ENCODE measurements at places on chromosomes 5 and 9.

DNA sequence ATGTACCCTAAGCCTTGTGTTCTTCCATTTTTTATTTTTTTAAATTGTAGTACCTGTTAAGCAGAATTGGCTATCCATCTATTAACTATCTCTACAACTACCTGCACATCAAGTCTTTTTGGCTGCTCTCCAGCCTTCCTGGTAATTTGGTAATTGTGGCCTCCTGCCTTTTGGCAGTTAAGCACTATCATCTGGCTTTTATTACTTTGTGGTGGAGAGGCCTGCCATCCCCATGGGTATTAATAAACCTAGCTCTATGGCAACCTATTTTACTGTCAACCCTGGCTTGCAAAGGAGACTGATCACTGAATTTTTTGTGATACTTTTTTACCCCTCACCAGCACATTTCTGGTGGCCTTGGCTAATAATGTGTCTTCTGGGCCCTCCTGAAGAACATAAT, 20.5 kb downstream of the SELENOP start:
- DNase-seq = no peak

GRCh38 chr5:24167806-24168205, 477.0 kb downstream of the CDH10 start:
- DNase-seq = no peak

GRCh38 chr5:179362355-179362754, 17.1 kb upstream of the ADAMTS2 start:
- no peak for DNase-seq

DNA sequence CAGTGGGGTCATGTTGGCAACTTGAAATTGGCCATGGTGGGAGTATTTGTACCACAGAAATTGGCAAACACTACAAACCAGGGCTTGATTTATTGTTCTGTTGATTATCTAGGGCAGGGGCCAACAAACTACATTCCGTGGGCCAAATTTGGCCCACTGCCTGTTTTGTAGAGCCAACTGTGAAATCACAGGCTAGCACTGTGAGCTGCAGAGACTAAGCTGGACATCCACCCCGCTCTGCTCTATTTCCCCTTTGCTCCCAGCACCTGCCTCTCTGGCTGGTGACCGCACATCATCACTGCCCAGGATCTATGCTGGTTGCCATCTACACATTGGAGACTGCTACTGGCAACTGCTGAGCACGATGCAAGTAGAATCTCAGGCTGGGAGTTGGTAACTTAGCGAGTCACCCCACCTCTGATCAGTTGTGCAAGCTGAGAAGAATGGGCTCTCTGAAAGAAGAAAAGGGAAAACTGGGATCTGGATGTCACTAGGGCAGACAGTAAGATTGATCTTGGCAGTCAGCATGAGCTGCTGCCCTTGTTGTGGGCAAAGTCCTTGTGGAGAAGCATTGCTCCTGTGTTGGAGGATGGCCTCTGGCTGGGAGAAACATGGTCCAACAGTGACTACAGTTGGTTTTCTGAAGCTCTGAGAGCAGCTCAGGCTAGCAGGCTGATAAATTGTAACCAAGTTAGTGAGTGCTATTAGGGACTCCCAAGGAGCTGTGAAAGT, 144.7 kb upstream of the RAD23B start:
- DNase-seq = peak; percentile 20

DNA sequence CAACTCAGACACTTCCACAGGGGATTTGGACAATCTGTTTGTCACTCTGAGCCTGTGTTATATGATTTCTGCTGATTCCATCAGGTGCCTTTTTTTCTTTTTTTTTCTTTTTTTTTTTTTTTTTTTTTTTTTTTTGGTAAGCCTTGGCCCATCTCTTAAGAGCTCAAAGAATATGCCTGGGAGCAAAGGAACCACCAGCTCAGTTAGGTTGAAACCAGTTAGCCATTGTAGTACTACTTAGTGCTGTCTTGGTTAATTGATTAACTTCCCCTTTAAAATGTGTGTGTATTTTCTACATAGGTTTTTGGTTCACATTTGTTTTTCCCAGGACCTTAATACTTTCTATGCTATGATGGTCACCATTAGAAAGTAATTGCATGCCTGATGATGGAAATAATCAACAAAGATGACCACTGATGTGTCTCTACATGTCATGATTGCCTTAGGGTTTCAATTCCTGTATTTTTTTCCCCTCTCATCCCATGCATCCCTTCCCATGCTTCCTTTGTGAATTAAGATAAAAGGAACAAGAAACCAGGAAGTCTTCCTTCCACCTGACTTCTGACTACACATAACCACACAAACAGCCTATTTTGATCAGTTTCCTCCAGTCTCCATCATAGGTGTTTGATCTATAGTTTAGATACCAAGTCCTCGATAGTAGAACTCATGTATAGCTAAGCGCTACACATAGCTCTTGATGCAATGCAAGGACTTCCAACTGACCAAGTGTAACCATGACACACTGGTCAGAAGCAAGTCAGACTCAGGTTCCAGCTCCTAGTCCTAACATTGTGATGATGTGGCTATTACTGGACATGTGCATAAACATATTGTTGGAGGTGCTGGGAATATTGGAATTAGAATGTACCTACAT, 306.1 kb downstream of the EFNA5 start:
- DNase-seq = no peak

GRCh38 chr9:114853071-114853855, 47.4 kb upstream of the TNFSF15 start:
- no peak for DNase-seq

DNA sequence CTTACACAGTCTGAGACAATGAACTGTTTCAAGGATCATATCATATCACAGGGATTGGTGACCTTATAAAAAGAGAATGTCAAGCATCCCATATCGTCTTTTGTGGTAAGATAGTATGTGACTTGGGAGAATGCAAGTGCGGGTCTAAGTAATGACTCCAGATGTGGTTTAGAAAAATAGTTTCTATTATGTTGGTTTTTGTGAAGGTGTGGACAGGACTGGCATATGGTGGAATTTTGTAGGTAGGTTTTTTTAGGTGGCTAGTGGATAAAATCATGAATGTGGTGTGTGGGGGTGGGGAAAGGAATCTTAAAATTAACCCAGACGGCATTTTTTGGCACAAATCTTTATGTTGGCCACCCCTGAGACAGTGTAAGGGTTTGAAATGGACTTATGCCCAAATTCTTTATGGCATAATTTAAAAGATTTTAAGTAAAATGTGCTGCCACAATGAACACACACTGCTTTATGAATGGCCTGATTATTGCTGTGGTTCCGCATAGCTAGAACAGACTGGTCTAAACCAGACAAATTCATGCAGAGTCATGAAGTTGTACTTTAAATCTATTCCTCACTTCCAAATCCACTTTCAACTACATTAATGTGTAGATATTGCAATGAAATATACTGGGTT, 204.8 kb upstream of the HAPLN1 start:
- DNase-seq = no peak

- DNase-seq = no peak
Measured at GRCh38 chr9:16611983-16612382, 258.5 kb downstream of the BNC2 start.

DNA sequence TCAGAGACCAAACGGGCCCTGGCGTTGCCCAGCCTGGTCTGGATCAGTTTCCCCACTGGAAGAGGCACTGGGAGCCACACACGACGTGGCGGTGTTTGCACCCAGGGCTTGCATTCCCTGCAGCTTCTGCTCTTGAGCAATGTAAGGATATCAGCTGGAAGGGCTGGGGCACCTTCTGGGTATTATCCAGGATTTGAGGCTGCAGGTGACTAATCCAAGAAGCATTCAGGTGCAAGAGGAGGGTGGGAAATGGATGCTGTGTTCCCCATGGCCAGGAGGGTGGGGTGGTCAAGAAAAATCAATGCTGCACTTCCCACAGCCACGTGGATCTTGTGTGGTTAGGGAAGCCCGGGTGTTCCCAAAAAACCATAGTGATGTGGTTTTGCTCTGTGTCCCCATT, 430.9 kb downstream of the IRX2 start:
- DNase-seq = no peak

GRCh38 chr9:73680831-73681230, 529.2 kb downstream of the ANXA1 start:
- DNase-seq = no peak

DNA sequence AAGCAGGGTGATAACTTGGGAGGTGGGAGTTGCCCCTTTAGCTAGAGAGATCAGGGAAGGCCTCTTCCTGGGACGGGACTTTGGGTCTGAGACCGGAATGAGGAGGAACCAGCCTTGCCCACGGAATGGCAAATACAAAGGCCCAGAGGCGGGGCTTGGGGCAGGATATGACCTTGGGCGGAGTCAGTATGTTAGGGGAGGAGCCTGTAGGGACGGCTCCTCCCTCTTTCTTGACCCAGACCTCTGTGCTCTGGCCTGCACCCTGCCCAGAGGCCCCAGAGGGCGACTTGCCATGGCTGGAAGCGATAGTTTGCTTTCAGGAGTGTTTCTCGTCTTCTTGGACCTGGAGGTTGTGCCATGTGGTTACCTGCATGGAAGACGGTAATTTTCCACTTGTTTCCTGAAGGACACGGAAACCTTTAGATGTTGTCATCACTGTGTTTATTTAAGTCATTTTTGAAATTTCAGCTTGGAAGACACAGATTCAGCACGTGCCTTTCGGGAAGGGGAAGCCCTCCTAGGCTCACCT, 85.6 kb downstream of the DAB2IP start:
- DNase-seq = no peak

DNA sequence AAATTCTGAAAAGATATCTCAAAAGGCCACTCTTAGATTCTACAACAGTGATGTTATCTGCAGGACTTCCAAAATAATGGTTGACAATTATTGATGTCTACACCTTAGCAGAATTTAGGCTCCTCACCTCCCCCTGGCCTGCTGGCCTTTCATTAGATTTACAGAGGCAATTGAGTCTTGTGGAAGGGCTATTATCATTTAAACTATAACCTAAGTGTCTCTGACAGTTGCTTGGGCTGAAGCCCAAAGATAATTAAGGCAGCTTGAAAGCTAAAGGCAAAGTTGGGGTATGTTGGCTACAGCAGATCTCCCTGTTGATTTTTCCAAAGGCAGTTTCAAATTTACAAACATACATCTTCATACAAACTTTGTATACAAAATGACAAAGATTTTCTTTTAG, 912.3 kb downstream of the TAF11L14 start:
- no peak for DNase-seq

DNA sequence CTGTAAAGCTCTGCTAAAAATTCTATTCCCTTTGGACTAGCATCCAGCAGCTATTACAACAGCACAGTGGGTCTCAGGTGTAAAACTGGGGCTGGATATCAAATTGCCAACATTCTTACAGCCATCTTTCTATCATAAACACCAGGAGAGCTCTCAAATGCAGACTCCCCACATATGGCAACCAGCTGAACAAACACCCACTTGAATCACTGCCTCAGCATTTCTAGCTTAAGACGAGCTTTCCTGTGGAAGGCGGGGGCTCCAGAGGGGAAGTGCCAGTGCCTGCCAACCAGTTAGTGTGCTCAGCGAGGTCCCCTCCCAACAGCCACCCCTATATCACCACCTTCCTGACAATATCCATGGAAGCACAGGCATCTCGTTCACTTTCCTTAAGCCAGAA, 62.2 kb downstream of the IPPK start:
- peak; percentile 36 for DNase-seq

DNA sequence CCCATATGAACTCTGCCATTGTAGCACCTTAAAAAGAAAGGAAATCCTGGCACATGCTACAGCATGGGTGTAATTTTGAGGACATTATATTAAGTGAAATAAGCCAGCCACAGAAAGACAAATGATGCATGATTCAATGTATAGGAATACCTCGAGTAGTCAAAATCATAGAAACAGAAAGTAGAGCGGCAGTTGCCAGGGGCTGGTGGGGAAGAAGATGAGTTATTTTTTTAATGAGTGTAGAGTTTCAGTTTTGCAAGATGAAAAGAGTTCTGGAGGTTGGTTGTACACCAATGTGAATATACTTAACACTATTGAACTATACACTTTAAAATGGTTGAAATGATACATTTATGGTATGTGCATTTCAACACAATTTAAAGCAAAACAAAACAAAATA, 133.0 kb downstream of the ZDHHC21 start:
- no peak for DNase-seq

DNA sequence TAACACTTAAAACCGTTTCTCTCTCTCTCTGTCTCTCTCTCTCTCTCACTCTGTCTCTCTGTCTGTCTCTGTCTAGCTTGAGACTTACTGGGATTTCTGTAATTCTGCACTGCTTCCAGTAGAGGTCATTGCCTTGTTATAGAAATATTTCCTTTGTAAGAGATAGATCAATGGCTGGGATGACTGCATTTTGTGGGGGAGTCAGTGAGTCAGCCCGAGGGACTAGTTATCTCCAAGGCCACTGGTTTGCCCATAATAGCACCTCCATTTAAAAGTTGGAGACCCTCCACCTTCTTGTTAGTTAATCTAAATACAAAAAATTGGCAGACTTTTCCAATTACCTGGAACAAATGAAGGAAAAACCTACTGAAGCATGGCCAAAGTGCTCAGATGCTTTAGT, 547.2 kb downstream of the LRRC70 start:
- peak; percentile 48 for DNase-seq

DNA sequence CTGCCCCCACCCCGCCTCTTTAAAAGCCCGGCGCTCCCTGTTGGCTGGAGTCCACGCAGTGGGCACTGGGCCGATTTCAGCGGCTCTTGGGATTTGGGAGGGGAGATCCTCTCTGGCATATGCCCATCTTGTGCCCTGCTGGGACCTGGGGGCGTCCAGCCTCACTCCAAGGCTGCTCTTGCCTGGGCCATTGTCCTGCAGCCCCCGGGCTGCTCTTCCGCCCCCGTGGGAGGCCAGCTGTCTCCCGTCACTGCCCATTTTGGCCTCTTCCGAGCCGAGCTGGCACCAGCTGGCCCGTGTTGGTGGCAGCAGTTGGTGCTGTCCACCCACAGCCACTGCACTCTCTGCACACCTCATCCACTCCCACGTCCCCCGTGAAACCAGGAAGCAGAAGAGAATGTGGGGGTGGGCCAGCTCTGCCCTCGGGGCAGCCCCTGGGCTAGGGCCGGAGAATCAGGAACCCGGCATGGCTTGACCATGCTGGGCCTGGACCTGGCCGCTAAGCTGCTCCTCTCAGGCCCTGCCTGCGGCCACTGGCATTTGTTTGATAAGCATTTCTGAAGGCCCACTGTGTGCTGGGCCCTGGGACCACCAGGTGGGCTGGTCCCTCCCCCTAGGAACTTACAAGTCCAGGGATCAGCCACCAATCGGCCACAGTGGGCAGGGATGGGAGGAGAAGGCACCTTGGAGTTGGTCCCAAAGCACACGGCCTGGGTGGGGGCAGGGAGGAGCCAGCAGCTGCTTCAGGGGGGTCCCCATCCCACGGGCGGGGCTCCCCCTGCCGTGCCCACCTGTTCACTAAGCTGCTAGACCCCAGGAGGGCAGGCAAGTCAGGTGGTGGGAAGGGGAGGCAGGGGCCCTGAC, 2.2 kb downstream of the C8G start:
- no peak for DNase-seq
